ENCODE measurements at places on chromosomes 5 and 9.
A peak's percentile ranks its signal among the peaks of the same experiment; 100 is the strongest.

- no peak for DNase-seq
These were observed 170.6 kb upstream of the TRIM32 start for GRCh38 chr9:116516456-116516855.

- no peak for DNase-seq
These were observed 236.2 kb upstream of the ADAMTSL1 start for GRCh38 chr9:18237776-18238175.

DNA sequence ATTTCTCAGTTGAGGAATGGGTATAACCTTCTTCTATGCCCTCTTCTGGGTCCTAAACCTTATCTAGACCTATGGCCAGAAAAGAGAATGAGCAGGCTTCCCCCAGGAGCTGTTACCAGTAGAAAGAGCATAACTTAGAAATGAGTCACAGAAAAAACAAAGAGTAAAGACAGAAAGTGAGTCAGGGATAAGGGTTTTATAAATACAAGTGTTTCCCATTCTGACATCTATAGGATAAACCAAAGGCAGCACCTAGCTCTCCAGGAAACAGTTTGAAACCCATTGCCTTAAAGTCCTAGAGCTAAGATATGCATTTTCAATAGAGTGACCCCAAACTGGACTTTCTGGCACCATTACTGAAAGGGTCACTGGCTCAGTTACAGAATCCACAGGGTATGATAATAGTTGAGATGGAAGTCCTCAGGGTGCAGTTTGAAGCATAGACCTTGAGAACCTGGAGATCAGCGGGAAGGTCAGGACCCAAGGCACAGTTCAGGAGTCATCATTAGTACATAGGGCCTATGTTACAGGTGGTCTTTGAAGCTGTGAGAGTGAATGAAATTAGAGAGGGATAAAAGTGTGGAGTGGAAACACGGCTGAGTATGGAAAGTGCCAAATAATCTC lies 42.7 kb upstream of the LIFR start:
- no peak for DNase-seq

- DNase-seq: no peak
These were observed 10.0 kb downstream of the CRAT start for GRCh38 chr9:129100383-129101169.

GRCh38 chr5:41600731-41601130 lies 90.3 kb upstream of the PLCXD3 start:
- DNase-seq: no peak

- no peak for DNase-seq
These were observed 2.8 kb downstream of the TRAF1 start for GRCh38 chr9:120923620-120924328.

DNA sequence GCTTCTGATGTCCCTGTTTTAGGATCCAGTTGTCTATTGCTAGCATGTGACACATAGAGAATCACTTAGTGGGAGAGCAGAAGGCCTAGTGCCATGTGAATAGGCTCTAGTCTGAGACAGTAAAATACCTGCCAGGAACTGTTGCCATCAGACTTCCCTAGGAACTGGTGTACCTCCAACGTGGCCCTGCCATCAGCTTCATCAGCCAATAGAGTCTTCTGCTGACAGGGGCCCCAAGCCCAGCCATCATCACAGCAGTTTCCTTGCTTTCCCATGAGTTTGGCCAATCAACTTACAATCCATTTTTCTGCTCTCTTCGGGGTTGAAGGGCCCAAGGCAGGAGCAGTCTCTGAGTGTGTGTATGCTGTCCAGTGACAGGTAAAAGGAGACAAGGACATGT lies 128.4 kb upstream of the ADRA1B start:
- DNase-seq: no peak

- DNase-seq: peak; percentile 13
These were observed 29.6 kb downstream of the LHX2 start for GRCh38 chr9:124040935-124041816.

DNA sequence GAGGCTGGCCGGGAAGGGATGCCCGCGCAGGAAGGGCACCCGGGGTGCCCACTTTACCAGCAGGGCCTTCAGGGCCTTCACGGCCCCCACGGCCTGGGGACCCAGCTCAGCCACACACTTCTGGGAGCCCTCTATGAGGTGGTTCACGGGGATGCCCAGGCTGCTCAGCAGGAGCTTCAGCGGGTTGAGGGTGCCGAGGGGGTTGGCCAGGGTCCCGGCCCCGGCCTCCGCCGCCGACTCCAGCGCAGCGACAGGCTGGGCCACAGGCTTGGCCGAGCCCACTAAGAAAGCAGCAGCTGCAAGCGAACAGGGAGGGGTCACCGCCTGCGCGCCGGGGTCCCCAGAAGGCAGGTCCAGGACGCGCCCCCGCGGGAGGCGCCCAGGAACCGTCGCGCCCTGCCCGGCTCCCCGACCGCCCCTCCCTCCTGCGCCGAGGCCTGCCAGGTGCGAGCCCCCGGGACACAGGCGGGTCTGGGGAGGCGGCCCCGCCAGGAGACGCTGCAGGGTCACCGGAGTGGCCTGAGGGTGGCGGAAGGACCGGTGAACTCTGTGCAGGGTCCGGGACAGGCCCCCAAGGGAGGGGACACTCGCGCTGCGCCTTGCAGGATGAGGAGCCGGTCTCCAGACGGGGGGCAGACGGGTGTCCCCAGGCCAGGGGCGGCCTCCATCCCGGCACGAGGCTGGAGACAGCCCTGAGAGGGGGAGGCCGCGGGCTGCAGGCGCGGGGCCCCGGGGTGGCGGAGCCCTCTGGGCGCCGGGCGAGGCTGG lies 572 bp downstream of the SCGB3A1 start:
- no peak for DNase-seq

DNA sequence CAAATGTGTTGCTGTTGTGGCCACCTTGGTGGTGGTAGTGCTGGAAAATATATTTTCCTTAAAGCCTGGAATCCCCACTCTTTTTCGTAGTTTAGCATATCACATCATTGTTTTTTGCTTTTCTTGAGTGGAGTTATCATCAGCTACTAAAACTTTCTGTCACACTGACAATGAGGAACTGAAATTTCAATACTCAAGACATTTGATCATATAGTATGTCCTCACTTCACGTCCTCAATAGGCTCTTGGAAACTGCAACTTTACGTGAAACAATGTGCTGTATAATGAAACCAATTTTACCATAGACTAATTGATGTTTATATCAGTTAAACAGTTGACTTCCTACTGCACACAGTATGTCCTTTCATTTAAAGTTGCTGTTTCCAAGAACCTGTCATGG lies 265.8 kb downstream of the ADGRV1 start:
- no peak for DNase-seq

DNA sequence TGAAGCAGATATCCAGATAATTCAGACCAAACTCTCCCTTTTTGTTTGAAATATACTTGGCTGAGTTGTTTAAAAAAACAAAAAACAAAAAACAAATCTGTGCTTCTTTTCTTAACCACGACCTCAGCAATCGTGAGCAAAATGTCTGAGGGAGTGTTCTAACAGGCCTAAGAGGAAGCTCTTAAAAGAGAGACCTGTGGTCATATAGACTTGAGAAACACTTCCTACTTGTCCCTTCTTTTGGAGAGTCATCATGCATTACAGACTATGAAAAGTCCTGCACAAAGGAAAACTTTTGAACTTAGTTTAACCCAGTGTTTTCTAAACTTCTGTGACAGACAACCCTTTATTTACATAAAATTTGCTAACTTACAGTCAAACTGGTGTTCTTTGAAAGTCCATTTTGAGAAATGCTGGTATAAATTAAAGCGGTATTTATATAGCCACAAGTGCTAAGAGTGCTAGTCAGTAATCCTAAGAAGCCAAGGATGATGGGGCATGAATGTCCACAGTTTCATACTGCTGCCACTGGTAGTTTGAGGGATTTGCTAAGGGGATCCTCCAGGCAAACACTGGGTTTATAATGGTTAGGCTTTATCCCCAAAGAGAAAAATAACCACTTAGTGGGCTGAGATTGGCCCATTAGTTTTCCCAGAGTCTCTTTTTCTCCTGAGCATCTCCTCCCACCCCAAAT lies 199.8 kb downstream of the LRRC70 start:
- no peak for DNase-seq

DNA sequence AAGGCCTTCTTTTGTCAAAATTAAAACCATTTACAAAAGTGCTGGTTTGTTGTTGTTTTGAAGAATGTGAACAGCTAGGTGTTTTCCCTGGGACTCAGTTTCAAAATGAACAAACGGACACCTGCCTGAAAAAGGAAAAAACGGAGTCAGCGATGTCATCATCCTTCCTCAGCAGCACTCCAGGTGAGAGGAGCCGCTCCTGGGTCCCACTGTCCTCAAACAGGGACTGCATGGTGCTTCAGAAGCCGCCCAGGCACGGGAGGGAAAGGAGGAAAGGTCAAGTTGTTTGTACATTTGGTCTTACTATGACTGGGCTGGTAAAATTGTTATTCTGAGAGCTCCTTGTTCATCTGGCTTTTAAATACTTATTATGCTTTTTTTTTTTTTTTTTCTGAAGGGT lies 69.0 kb upstream of the ZSWIM6 start:
- DNase-seq: no peak

DNA sequence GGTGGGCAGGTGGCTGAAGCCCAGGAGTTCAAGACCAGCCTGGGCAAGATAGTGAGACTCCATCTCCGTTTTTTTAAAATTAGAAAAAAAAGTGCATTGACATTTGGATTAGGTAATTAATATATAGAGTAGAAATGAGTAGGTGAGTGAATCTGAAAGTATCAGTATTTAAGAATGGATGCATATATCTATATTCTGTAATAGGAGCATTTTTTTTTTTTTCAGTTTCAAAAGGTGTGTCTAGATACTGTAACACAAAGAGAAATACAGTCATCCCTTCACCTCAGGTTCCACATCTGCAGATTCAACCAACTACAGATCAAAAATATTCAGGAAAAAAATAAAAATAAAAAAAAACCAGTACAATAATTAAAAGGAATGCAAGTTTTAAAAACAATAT lies 50.8 kb downstream of the RBM27 start:
- DNase-seq: no peak

- no peak for DNase-seq
These were observed 66.8 kb upstream of the NEURL1B start for GRCh38 chr5:172573986-172574870.

- no peak for DNase-seq
These were observed 305.7 kb upstream of the TNC start for GRCh38 chr9:115423646-115424045.

- DNase-seq: no peak
These were observed 128.2 kb downstream of the MVB12B start for GRCh38 chr9:126454795-126455194.

DNA sequence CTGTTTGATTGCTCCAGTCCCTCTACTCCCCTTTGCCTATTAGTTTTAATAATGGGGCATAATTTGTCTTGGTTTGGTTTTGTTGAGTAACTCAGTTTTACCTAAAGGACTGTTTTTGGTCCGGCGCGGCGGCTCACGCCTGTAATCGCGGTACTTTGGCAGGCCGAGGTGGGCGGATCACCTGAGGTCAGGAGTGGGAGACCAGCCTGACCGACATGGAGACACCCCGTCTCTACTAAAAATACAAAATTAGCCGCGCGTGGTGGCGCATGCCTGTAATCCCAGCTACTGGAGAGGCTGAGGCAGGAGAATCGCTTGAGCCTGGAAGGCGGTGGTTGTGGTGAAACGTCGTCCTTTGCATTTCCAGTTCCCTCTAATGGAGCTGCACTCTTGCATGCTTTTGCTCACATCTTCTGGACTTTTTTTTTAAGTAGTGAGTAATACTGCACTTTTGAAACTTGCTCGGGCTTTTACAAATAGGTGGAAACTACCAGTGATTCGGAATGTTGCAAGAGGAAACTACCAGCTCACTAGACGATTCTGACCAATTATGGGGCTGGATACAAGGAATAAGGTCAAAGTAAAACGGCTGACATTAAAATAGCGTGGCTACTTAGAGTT lies 721 bp upstream of the MAML1 start:
- no peak for DNase-seq

DNA sequence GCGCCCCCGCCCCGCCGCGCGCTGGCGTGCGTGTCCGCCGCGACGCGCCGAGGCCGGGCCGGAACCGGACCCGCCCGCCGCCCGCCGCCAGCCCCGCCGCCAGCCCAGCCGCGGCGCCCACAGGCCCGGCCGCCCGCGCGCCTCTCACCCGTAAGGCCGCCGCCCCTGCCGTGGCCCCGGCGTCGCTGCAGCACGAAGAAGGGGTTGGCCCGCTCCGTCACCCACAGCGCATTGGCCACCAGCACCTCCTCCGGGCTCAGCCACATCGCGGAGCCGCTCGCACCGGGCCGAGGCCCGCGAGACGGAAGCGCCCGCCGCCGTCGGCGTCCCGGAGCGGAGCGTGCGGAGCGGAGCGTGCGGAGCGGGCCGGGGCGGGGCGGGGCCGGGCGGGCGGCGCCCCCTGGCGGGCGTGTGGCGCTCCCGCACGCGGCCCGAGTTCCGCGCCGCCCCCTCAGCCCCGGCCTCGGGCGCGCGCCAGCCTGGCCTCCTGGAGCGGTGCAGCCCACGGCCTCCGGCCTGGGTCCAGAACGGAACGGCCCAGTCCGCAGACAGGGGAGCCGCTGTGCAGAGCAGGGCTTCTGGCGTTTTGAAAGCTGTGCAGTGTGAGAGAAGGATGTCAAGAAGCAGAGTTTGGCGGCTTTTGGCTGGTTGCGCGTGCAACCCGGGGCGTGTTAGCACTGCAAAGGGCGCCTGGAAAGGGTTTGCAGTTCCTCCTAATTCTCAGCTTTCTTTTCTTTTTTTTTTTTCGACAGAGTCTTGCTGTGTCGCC lies at the start of gene TBC1D9B:
Gene TBC1D9B, minus strand, starts transcription at position 342 of the 769 bp plus-strand sequence. Its CDS starts 76 bp downstream, at position 266.
- peak; percentile 44 for DNase-seq

GRCh38 chr5:37777432-37778130 lies 62.3 kb downstream of the GDNF start:
- DNase-seq: no peak

DNA sequence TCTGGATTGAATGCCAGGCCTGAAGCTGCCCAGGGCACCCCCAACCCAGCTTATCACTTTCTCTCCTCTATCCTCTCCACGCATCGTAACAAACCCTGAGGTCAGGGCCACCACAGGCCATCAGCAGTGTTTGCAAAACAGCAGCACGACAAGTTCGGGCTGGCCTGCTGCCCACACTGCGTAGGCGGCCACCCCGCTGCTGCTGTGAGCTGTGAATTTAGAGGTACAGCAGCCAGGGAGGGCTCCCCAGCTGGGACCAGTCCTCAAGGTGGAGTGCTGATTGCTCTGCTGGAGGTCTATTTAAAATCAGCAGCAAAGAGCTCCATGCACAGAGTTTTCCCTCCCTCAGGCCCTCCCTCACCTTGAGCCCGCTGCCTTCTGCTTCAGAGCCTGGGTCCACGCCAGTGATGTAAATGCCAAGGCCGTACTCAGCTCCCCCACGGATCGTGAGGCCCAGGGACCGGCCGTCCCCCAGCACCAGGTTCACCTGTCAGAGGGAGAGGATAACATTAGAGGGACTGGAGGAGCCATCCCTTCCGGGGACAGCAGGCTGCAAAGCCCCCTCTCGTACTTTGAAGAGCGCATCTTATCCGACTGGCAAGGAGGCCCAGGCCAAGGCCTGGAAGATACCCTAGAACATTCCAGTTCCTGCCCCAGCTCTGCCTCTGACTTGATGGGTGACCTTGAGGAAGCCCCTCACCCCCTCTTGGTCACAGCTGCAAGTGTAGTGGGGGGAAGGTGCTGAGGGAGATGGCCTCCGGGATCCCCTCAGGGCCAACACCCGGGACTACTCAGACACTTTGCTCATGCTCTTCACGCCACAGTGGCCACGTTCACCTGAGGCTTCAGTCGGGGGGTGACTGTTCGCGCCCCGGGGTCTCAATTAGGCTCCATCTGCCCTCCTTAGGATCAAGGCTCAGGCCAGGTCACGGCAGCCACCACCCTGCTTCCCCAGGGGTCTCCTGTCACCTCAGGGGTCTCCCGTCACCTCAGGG lies 39.1 kb downstream of the WHRN start:
- no peak for DNase-seq

- no peak for DNase-seq
These were observed 310.9 kb downstream of the ACTL7B start for GRCh38 chr9:108544866-108545265.

GRCh38 chr9:107389617-107390071 lies 99.9 kb downstream of the KLF4 start:
- DNase-seq: no peak

GRCh38 chr5:134070725-134071613 lies 43.5 kb upstream of the TCF7 start:
- DNase-seq: no peak
